ENCODE measurements at places on chromosomes 5 and 9.

- no peak for DNase-seq
Measured at GRCh38 chr5:100901821-100902341, 1.2 kb downstream of the ST8SIA4 start.

DNA sequence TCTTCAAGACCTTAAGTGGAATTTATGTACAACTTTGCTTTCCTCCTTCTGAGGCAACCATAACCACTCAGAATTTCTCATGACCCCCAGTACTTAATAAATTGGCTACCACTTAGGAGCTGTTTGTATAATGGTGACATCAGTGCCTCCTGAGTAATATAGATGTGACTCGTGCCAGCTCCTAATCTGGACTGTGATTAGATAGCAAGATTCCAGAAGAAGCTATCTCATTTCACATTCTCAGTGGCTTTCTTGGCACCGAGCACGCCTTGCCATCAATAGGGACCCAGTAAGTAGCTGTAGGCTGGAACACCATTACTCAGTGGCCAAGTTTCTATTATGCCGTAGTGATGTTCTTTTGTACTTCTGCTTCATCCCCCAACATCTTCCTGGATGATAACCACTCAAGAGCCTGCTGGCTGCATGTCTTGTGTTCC lies 228.8 kb downstream of the CD180 start:
- no peak for DNase-seq

DNA sequence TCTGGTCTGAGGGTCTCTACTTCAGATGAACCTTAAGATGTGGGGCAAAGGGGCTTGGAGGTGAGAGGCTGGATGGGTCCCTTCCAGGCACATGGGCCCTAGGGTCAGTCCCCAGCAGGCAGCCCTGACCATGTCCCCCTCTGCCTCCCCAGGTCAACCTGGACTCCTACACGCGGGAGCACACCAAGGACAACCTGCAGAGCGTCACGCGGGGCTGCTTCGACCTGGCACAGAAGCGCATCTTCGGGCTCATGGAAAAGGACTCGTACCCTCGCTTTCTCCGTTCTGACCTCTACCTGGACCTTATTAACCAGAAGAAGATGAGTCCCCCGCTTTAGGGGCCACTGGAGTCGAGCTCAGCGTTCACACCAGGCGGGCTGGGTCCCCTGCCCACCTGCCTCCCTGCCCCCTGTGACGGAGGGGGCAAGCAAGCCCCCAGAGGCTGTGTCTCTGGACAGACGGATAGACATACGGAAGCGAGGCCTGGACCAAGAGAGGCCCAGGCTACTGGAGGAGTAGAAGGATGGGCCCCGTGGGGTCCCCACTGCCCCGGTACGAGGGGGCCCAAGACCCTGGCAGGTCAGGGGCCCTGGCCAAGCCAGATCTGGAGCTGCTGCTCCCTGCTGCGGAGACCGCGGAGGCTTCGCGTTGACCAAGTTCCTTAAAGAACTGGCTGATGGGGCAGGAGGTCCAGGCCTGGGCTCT lies 133.2 kb downstream of the RGS3 start:
- no peak for DNase-seq

- no peak for DNase-seq
Measured at GRCh38 chr5:66609615-66610014, 13.4 kb downstream of the MAST4 start.

DNA sequence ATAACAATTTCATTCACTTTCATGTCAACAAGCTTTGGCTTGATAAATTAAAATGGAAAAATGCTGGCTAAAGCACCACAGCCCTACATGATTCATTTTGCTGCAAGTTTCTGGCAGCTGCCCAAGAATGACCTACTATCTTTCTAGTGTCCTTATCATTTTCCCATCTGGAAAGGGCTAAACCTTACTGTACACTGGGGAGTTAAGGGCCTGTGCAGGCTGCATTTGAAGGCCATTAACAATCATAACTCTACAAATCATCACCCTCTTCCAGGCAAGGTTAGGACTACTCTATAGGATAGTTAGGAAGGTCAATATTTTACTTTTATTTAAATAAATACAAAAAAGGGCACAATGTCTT lies 579.7 kb upstream of the ZNF608 start:
- DNase-seq, result peak; percentile 75

- DNase-seq, result no peak
Measured at GRCh38 chr5:73857446-73857845, 231.4 kb downstream of the ARHGEF28 start.

DNA sequence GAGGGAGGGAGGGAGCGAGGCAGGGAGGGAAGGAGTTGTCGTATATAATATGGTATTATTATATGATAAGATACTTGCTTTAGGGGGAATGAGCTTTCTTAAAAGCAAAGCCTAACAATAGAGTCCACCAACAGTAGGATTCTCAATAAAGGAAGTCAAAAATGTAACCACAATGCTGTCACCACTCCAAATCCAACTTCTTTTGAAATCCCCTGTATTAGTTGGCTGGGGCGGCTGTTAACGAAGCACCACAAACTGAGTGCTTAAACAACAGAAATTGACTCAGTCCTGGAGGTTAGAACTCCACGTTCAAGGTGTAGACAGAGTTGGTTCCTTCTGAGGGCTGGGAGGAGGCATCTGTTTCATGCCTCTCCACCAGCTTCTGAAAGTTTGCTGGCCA lies 23.1 kb downstream of the GAS1 start:
- DNase-seq, result no peak
